NCI-H82 (cell line): ENCODE measurements at places on chromosomes 3 and 15.

DNA sequence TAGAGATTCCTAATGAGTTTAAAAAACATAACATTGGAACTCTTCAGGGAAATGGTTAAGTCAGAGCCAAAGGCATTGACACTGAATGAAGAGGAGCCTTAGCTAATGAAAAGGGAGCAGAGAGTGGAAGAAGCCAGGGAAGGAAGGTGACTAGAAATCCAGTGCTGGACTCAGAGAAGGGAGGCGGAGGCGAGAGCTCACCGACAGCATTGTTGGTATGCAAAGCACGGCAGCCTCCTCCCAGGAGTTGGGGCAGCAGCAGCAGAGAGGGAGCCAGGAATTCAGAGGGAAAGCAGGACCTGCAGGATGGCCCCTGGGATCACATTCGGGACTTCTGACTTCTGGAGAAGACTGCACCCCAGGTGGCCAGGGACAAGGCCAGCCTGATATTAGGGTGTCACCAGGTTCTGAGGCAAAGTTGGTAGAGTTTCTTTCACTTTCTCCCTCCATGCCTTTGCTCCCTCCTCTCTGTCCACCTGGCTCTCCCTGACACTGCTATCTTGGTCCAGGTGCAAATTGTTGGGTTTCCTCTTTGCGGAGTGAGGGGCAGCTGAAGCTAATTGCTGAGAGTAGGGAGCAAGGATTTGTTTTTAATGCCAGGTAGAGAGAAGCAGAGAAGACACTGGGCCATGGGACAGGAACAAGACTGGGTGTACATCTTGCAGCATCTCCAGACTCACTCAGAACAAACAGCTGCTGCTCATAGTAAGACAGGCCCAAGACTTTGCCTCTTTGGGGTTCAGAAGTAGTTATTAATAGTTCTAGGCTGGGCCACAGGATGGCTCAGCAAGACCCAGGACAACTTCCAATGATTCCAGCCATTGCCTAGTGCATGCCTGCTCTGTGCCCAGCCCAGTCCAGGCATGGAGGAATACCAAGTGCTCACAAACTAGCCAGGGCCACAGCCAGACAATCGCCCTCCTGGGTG, 157.9 kb downstream of the TLE3 start:
- no peak for DNase-seq

GRCh38 chr3:78668302-78668701, 1099.5 kb downstream of the ROBO1 start:
- DNase-seq = no peak

DNA sequence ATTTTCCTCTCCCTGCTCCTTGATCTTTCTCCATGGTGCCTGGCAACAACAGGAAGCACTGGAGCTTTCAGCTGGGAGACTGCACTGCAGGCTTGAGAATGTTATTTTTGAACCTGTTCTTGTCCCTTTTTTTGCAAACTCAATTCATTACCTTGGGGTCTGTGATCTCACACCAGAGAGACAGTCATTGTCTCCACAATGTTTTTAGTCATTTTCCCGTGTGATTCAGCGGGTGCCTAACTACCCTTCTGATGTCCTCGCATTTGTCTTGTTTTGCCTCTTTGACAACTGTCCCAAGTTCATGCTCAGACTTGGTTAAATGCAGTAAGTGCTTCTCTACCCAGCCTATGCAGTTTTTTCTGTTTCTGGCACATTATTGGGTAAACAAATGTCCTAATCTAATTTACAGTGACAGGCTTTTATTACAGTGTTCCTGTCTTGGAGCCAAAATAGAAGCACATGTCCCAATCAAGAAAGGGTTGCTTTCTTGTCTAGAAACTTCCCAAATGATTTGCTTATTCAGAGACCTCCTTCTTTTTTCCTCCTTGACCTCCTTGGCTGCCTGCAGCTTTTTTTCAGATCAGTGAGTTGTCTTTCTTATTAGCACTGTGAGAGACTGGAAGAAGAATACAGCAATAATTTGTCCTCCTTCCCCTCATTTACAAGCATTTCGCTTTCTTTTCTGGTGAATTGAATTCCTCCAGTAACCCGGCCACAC, 162.4 kb downstream of the NSUN3 start:
- no peak for DNase-seq

DNA sequence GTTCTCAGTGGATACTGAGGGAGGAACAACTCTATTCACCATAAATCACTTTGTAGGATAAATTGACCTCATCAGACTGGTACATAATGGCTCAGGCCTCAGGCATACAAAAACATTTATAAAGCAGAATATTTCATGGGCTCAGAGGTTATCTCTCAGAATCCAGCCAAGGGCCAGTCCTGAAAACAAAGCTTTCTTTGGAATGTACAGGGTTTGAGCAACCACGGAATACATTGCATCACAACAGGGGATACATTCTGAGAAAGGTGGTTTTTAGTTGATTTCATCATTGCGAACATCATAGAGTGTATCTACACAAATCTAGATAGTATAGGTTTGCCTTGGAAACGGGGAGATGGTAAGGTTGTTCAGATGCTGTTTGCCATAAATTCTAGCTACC, 33.4 kb upstream of the CTDSPL2 start:
- DNase-seq = no peak

GRCh38 chr3:167750272-167750971, 14.9 kb downstream of the SERPINI1 start:
- no peak for DNase-seq
